Stimulated activated memory B cell treated with anti-CD40 and anti-IgM and Interleukin-4, amounts not matched to agents 10 μg/mL and 1 μg/mL and 100 μg/mL, for 72 hours (primary cell): ENCODE measurements at places on chromosomes 4 and X.
A peak's percentile ranks its signal among the peaks of the same experiment; 100 is the strongest.

DNA sequence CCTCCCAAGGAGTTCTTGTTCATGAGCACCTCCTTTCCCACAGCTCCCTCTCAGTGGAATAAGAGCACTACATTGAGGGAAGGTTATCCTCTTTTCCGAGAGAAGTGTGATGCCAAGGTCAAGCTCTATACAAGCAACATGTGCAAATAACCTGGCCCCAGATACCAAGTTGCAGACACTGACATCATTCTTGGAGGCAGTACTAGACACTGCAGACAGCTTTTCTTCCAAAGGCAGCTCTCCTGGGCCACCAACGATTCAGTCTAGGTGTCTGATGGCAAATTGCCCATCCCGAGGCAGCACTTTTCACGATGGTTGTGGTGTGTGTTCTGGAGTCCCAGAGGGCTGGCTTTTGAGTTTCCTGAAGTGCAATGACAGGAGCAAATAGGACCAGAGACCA is 384.9 kb downstream of the TLL1 start:
- no peak overlapping the region for H3K27ac ChIP-seq
- H3K4me1 ChIP-seq, result no peaks in the 10 kb centered on the region
- H3K4me3 ChIP-seq, result no peak overlapping the region
- H3K36me3 ChIP-seq, result no peaks in the 10 kb centered on the region
- H3K27me3 ChIP-seq, result no peaks in the 10 kb centered on the region

- no peak overlapping the region for H3K4me3 ChIP-seq
- peaks cover 14% of the 10 kb centered on the region for H3K4me1 ChIP-seq
- H3K36me3 ChIP-seq, result peaks cover 65% of the 10 kb centered on the region
- H3K27me3 ChIP-seq, result no peaks in the 10 kb centered on the region
- H3K27ac ChIP-seq, result no peak overlapping the region
Measured at GRCh38 chr4:17583276-17583675, 6.3 kb downstream of the LAP3 start.

GRCh38 chr4:126533146-126533805 is 1099.5 kb upstream of the INTU start:
- H3K4me1 ChIP-seq, result no peaks in the 10 kb centered on the region
- H3K27me3 ChIP-seq, result no peaks in the 10 kb centered on the region
- no peak overlapping the region for H3K4me3 ChIP-seq
- no peaks in the 10 kb centered on the region for H3K36me3 ChIP-seq
- ATAC-seq, result no peak

- H3K36me3 ChIP-seq, result no peaks in the 10 kb centered on the region
- no peak for ATAC-seq
- H3K4me3 ChIP-seq, result no peak overlapping the region
- H3K27ac ChIP-seq, result no peak overlapping the region
- H3K4me1 ChIP-seq, result peaks cover 17% of the 10 kb centered on the region
Measured at GRCh38 chrX:74606799-74607198, 7.6 kb downstream of the RLIM start.

- no peak overlapping the region for H3K4me3 ChIP-seq
- no peaks in the 10 kb centered on the region for H3K27me3 ChIP-seq
- H3K36me3 ChIP-seq, result no peaks in the 10 kb centered on the region
- no peak overlapping the region for H3K27ac ChIP-seq
- ATAC-seq, result no peak
Measured at GRCh38 chr4:74543983-74544382, 99.0 kb downstream of the AREG start.

DNA sequence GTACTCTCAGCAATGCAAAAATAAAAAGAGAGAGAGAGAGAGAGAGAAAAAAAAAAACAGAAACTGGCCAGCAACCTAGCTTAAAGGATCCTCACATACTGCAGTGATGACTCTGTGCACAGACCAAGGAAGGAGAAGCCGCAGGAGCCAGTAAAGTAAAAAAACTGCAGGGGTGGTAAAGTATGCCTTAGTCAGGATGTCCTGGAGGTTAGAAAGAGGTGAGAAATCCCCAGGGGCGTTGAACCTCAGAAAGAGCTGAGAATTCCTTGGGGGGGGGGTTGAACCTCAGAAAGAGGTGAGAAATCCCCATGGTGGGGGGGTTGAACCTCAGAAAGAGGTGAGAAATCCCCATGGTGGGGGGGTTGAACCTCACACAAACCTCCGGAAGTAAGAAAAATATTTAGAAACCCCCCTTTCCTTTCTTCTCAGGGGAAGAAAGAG is 48.0 kb downstream of the MAGEA9 start:
- H3K36me3 ChIP-seq, result no peaks in the 10 kb centered on the region
- H3K27ac ChIP-seq, result peak overlapping the region; percentile 80
- H3K4me3 ChIP-seq, result peak overlapping the region; percentile 79

- no peaks in the 10 kb centered on the region for H3K4me1 ChIP-seq
- H3K36me3 ChIP-seq, result peaks cover 5% of the 10 kb centered on the region
- no peaks in the 10 kb centered on the region for H3K27me3 ChIP-seq
Measured at GRCh38 chrX:110210417-110211139, 107.3 kb downstream of the AMMECR1 start.

DNA sequence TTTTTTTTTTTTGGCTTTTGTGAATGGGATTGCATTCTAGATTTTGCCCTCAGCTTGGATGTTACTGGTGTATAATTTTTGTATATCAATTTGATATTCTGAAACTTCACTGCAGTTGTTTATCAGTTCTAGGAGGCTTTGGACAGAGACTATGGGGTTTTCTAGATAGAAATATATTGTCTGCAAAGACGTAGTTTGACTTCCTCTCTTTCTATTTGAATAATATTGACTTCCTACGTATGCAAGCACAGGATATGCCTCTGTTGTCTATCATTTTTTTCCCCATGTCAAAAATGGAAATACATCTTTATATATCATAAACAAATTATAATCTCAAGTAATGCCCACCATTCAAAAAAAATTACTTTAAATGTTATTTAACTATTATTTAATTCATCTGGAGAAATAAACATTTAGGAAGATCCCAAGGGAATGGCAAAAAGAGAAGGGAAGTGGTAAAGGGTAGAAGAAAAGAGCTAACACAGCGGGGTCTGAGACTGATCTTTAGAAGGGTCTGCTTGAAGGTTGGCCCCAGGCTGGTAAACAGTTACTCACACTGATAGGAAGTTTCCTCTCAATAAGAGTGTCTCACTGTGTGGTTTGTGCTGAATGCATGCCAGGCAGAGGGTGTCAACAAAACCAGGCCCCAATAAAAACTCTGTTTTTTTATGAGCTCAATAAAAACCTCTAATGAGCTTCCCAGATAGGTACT is 35.7 kb downstream of the ZNF518B start:
- ATAC-seq, result peak; percentile 64
- peaks cover 37% of the 10 kb centered on the region for H3K4me1 ChIP-seq
- no peak overlapping the region for H3K4me3 ChIP-seq
- H3K36me3 ChIP-seq, result peaks cover 13% of the 10 kb centered on the region
- H3K27me3 ChIP-seq, result no peaks in the 10 kb centered on the region
- H3K27ac ChIP-seq, result no peak overlapping the region

GRCh38 chr4:10151182-10151581 is 34.6 kb upstream of the WDR1 start:
- peak; percentile 95 for ATAC-seq
- no peak overlapping the region for H3K27ac ChIP-seq
- peaks cover 22% of the 10 kb centered on the region for H3K27me3 ChIP-seq
- no peak overlapping the region for H3K4me3 ChIP-seq

- no peaks in the 10 kb centered on the region for H3K27me3 ChIP-seq
- no peak overlapping the region for H3K4me3 ChIP-seq
- no peak for ATAC-seq
- peaks cover 58% of the 10 kb centered on the region for H3K4me1 ChIP-seq
- peaks cover 37% of the 10 kb centered on the region for H3K36me3 ChIP-seq
Measured at GRCh38 chr4:39721788-39722187, 23.9 kb downstream of the UBE2K start.

GRCh38 chr4:142600952-142601351 is 245.1 kb downstream of the INPP4B start:
- ATAC-seq, result no peak
- no peak overlapping the region for H3K4me3 ChIP-seq
- H3K27me3 ChIP-seq, result no peaks in the 10 kb centered on the region
- no peaks in the 10 kb centered on the region for H3K36me3 ChIP-seq
- H3K4me1 ChIP-seq, result no peaks in the 10 kb centered on the region

DNA sequence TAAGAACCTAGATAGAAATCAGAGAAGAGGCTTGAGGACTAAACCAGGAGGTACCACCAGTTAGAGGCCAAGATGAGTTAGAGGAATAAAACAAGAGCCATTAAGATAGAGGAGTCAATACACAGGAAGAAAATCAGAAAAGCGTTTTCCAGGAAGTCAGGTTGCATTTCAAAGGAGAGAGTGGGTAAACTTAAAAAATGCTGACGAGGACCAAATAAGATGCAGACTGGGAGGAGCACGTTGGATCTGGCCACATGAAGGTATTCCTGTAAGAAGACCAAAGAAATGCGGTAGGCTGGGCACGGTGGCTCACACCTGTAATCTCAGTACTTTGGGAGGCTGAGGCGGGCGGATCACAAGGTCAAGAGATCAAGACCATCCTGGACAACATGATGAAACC is 533.1 kb upstream of the TENM3 start:
- no peaks in the 10 kb centered on the region for H3K36me3 ChIP-seq
- H3K4me1 ChIP-seq, result no peaks in the 10 kb centered on the region
- H3K4me3 ChIP-seq, result no peak overlapping the region
- no peak for ATAC-seq
- no peak overlapping the region for H3K27ac ChIP-seq
- H3K27me3 ChIP-seq, result no peaks in the 10 kb centered on the region

- H3K4me1 ChIP-seq, result no peaks in the 10 kb centered on the region
- no peaks in the 10 kb centered on the region for H3K27me3 ChIP-seq
- ATAC-seq, result no peak
Measured at GRCh38 chrX:87900320-87900908, 382.8 kb downstream of the KLHL4 start.

- no peak overlapping the region for H3K27ac ChIP-seq
- H3K4me1 ChIP-seq, result no peaks in the 10 kb centered on the region
- no peak for ATAC-seq
- H3K4me3 ChIP-seq, result no peak overlapping the region
- H3K36me3 ChIP-seq, result no peaks in the 10 kb centered on the region
Measured at GRCh38 chr4:174494726-174495125, 27.6 kb downstream of the HPGD start.

- H3K27ac ChIP-seq, result no peak overlapping the region
- H3K36me3 ChIP-seq, result no peaks in the 10 kb centered on the region
- ATAC-seq, result no peak
- H3K4me3 ChIP-seq, result no peak overlapping the region
- no peaks in the 10 kb centered on the region for H3K4me1 ChIP-seq
- no peaks in the 10 kb centered on the region for H3K27me3 ChIP-seq
Measured at GRCh38 chr4:155566354-155566753, 100.3 kb upstream of the GUCY1A1 start.

GRCh38 chr4:8115203-8115520 is 43.5 kb downstream of the ABLIM2 start:
- no peak overlapping the region for H3K27ac ChIP-seq
- H3K27me3 ChIP-seq, result peaks cover 12% of the 10 kb centered on the region
- H3K4me1 ChIP-seq, result peaks cover 7% of the 10 kb centered on the region
- ATAC-seq, result no peak
- no peak overlapping the region for H3K4me3 ChIP-seq

DNA sequence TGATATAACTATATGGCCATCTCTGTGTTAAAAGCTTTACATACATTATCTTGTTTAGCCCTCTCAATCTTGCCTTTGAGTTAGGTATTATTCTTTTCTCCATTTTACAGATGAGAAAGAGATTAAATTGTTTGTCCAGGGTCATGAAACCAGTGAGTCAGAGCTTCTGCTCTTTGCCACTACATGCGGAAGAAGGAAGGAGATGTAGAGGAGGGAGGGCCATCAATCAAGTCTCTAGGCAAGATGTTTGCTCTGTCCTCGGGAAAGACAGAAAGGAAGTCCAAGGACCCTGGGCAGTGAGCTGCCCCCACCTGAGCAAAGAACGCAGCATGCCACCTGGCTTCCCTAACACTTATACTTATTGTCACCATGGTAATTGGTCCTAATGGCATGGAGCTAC is 133.7 kb upstream of the IL1RAPL2 start:
- H3K4me1 ChIP-seq, result no peaks in the 10 kb centered on the region
- H3K4me3 ChIP-seq, result no peak overlapping the region
- no peak overlapping the region for H3K27ac ChIP-seq
- no peaks in the 10 kb centered on the region for H3K36me3 ChIP-seq

- no peak for ATAC-seq
- H3K36me3 ChIP-seq, result no peaks in the 10 kb centered on the region
- H3K4me3 ChIP-seq, result no peak overlapping the region
Measured at GRCh38 chr4:63583007-63583406, 826.2 kb downstream of the TECRL start.

DNA sequence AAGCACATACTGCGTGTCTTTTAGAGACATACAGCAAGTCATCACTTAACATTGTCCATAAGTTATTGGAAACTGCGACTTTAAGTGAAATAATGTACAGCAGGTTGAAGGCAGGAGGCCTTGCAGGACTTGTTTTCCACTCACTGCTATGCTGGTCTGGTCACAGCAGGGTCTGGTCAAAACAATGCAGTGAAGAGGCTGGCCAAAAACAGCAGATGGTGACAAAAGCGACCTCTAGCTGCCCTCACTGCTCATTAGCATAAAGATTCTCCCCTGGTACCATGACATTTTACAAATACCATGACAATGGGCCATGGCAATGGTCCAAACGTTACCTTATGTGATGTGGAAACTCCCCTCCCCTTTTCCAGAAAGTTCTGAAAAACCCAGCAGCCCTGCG is 1283.6 kb downstream of the FSTL5 start:
- peak; percentile 12 for ATAC-seq
- H3K4me1 ChIP-seq, result no peaks in the 10 kb centered on the region
- H3K36me3 ChIP-seq, result no peaks in the 10 kb centered on the region
- no peak overlapping the region for H3K4me3 ChIP-seq
- no peak overlapping the region for H3K27ac ChIP-seq

DNA sequence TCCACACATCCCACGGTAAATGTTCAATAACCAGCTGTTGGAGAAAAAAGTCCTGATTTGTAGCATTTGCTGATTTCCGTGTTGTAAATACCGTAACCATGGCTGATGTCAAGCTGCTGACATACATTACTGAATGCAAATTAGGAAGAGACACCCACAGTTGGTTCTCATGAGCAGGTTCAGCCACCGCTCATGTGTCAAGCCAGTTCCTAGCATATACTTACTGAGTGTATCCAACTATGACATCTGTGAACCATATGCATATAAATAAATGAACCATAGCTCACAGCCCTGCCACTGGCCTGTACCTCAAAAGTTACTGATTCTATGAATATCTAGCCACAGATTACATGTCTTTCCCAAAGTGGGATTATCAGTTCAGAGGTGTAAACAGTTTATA is 29.5 kb downstream of the FHDC1 start:
- no peaks in the 10 kb centered on the region for H3K27me3 ChIP-seq
- H3K27ac ChIP-seq, result no peak overlapping the region
- H3K4me3 ChIP-seq, result no peak overlapping the region
- ATAC-seq, result no peak
- peaks cover 10% of the 10 kb centered on the region for H3K36me3 ChIP-seq
